Fibroblast of the conjunctiva (primary cell): ENCODE measurements at places on chromosomes 7 and 10.

- DNase-seq: no peak
Observed at GRCh38 chr10:15802375-15802949, 57.8 kb downstream of the MINDY3 start.

DNA sequence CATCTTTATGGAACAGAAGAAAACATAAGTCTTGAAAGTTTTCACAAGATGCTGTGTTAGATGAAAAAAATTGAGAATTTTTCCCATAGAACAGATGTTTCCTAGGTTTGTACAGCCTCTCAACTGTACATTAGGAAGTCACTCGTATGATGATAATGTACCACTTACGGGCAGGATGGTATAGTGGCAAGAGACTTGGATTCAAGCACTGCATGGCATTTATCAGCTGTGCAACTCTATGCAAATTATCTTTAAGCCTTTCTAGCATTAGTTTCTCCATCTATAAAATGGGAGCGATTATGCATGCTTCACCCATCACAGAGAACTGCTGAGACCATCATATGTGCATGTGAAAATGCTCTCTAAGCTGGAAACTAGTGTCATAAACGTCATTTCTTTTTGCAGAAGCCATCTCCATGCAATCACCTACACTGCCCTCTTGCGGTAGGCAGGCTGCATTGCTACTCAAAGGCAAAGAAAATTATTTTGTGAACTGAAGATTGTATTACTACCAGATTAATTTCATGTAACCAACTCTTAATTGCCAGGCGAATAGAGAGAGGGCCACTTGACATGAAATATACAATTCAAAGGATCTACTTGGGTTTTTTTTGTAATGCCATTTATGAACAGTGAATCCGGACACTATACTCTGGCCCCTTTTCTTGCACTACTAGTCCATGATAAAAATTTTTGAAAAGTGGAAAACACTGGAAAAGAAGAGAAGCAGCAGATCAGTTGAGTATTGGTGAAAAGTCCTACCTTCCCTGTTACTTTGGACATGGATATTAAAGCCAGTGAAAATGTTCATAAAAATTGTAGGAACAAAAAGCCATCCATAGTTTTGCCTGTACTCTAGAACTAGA lies 102.3 kb downstream of the JAZF1 start:
- DNase-seq: no peak

DNA sequence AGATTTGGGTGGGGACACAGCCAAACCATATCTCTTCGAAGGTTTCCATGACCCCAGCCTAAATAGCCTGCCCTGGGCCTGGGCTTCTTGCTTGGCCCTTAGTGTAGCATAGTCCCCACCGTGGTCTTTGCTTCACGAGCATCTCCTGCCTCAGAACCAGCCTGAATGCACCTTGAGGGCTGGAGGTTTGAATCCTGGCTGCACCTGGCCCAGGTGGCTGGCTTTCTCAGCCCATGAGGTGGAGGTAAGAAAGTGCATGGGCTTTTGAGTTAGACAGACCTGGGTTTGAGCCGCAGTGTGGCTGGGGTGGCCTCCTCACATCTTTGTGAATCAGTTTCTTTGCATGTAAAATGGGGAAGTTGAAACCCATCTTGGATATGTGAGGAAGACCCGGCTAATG lies 24.2 kb upstream of the PCBD1 start:
- no peak for DNase-seq

DNA sequence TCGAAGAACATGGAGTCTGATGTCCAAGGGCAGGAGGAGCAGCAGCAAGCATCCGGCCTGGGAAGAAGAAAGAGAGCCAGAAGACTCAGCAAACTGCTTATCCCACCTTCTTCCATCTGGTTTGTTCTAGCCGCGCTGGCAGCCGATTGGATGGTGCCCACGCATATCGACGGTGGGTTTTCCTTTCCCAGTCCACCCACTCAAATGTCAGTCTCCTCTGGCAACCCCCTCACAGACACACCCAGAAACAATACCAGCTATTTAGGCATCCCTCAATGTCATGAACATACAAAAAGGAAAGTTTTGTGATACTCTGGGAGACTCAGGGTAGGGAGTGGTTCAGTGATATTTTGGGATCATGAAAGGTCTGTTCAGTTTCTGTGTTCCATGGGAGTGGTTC lies 139.6 kb downstream of the LYZL1 start:
- no peak for DNase-seq

DNA sequence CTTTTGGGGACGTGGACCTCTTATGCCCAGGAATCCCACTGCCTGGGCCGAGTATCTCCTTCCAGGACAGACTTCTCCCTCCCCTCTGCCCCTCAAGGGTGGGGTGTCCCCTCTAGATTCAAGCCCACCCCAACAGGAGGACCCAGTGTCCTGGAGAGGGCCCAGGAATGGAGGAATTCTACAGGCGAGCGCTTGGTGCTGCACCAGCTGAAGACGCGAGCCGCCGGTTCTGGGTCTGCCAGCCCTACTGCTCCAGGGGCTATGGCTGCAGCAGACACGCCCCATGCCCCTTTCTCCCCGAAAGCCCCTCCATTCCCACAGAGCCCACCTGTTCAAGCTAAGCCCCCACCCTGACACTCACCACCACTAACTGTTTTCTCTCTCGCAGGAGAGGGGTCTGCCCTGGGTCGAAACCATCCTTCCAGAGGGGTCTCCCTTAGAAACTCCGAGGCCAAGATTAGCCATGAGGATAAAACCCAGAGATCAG lies 8.6 kb downstream of the CRYGN start:
- DNase-seq: no peak

GRCh38 chr7:132609906-132610520 lies 33.7 kb upstream of the PLXNA4 start:
- no peak for DNase-seq

DNA sequence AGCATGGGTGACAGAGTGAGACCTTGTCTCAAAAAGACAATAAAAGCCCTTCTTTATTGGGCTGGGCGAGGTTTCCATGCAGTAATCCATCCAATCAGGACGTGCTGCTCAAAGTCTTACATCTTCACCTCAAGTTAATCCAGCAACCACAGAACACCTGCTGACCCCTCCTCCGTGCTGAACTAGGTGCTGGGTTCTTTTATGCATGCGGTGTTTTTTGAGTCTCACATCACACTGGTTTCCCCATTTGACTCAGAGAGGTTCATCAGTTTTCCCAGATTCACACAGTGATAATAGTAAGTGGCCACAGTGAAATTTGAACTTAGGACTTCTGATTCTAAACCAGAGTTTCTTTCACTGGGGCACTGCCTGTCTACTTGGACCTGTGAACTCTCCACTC lies 58.3 kb upstream of the GTF2I start:
- no peak for DNase-seq

DNA sequence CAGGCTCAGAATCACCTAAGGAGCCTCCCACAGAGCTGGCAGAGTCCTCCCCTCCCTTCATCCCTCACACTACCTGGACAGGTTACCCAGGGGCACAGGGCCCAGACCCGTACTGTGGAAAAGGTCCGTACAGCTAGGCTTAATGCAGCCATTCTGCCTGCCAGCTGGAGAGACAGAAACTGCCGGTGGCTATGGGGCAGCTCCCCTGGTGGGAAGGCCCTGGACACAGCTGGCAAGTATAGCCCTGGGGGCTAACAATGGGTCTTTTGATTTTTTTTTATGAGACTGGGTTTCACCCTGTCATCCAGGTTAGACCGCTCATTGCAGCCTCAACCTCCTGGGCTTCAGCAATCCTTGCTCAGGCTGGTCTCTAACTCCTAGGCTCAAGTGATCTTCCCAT lies 68.3 kb downstream of the GNA12 start:
- no peak for DNase-seq

GRCh38 chr10:3925184-3925583 lies 140.2 kb upstream of the KLF6 start:
- DNase-seq: no peak

DNA sequence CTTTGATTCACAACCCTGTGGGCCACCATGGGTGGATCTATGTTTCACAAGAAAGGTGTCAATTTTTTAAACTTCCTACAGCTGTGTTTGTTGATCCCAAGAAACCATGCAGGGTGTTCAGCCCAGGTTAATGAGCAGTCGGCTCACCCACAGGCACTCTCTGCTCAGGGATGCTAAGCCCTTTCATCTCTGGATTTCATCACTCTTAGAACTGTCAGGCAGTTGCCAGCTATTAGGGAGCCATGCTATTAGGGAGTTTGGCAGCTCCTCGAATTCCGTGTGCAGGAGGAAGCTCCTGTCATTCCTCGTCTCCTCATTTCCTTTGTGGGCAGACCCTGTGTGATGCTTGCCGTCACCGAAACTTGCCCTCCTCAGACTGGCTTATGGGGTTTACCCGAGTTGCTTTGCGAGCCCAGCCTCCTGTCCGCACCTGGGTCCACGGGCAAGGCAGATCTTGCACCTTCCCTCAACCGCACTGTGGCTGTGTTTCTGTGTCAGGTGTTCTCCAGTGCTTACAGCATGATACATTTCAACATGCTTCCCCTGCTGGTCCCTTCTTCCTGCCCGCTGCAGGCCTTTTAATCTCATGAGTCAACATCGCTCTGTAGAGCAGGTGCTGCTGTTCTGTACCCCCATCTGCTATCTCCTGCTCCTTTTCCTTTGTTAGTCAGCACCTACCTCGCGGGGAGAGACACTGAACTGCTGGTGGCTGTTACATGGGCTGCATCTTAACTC lies 509.8 kb downstream of the SUGCT start:
- no peak for DNase-seq

GRCh38 chr7:91519241-91520158 lies 255.3 kb downstream of the FZD1 start:
- DNase-seq: no peak

DNA sequence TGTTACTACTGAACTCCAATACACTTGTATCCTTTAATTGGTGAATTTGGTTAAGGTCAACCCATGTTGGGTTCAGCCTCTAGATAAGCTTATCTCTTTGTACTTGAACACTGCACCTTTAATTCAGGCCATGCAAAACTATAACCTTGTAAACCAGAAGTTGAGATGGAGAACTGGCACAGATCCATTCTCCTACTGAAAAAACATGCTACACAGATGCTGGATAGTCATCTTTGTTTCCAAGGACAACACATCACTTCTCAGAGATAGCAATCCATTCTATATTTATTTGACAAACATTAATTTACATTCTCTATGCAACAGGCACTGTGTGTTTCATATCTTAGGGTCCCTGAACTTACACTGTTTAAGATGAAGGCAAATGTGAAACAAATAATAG lies 2.9 kb upstream of the CDK14 start:
- no peak for DNase-seq

DNA sequence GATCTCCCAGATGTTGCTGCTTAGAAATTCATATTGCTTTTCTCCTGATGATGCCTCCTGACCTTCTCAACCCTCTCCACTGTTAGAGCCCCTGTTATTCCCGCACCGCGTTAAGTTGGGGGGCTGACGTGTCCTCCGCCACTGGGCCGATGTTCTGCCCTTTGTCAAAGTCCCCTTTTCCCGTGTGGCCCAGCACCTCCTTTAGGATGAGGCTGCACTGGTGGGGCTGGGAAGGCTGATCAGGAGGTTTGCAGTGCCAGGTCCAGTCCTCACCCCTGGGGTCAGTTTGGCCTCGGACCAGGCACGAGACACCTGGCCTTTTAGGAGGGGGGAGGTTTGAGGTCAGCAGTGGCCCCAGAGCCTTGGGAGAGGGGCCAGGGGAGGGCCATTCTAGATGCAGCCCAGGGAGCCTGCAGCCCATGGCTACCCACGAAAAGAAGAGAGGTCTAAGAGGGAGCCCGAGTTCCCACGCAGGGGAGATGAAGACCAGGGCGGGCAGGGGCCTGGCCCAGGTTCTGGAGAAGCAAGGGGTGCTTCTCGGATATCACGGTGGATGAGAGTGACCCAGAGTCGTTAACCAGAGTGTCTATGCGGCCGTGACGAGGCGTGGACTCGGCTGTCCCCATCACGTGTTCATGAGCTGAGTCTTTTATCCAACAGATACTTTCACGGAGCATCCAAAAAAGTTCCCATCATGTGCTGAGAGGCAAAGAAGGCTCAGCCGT lies 150.4 kb downstream of the DNAJB6 start:
- no peak for DNase-seq

DNA sequence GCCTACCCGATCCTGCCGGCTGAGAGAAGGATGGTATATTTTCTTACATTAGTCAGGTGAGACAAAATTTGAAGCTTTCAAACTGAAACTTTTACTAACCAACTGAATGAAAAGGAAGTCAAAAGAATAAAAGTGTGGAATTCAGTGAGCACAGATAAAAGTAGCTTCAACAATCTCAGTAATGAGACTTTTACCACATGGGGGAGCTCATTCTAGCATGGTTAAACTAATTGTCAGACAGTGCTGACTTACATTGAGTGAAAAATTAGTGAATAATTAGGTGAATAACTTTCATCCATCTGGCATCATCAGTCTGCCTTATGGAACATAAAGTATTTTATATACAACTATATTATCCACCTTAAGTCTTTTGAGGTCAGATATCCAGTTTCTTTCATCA lies 8.4 kb downstream of the FAM237B start:
- DNase-seq: no peak

DNA sequence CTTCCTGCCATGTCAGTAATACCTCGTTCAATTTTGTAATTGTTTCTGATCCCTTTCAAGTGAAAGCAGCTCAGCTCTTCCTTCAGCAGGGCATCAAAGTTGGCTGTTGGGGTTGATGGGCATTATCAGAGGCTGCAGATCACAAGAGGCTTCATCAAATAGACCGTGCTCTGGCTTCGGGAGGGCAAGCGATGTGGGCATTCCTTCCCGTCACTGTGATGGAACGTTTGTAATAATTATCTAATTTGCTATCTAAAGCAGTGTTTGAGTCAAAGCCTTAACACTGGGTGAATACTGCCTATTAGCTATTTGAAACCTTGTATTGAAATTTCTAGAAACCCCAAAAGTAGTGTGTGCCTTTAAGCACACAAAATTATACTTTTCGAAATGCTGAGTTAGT lies 170.1 kb downstream of the OTUD1 start:
- no peak for DNase-seq

GRCh38 chr7:31747553-31747952 lies 60.5 kb downstream of the PPP1R17 start:
- no peak for DNase-seq

- DNase-seq: no peak
Observed at GRCh38 chr7:27031289-27032172, 64.3 kb downstream of the HOXA1 start.

DNA sequence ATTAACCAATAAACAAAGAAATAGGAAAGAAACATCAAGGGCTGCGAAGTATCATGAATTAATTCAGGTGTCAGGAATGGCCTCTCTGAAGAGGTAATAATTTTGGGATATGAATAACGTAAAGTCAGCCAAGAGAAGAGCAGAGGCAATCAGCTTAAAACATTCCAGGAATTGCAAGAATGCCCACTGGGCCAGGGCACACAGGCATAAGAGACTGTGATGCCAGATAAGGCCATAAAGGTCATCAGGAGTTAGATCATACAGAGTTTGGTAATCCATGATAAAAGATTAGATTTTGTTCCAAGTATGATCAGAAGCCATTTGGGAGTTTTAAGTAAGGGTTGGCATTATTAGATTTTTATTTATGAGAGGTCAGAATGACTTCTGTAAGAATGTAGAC lies 53.2 kb upstream of the ABCB4 start:
- DNase-seq: no peak

GRCh38 chr10:21364196-21365114 lies 161.0 kb downstream of the SKIDA1 start:
- no peak for DNase-seq
